Activated CD4-positive, alpha-beta T cell treated with anti-CD3 and anti-CD28 coated beads for 24 hours (primary cell): ENCODE measurements at places on chromosomes 2 and 18.

- DNase-seq = no peak
These were observed 340.6 kb downstream of the EPHA4 start for GRCh38 chr2:221231511-221231910.

DNA sequence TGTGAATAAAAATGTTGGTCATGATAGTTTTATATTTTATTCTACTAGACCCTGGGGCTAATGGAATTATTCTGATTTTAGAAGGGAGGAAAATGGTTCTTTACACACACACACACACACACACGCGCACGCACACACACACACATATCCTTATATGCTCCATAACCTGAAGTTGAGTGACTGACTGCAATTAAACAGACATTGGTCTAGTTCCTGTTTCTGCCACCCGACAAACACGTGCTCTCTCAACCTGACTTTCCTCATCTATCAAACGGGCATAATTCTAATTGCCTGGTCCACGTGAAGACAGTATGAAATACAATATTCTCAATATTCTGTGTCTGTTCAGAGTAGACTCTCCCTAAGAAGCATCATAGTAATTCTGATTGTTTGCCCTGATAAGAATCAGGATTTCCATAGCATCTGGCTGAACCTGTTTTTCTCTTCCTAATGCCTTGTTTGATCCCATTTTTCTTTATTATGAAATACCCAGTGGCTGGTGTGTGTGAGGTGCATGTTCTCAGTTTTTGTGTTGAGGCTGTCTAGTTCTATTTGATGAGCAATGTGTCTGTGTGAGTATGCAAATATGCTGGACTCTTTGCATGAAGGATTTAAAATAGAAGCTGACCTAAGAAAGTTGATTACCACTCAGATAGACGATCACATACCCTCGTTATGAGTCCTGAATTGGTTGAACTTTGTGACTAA, 51.0 kb downstream of the SETBP1 start:
- no peak for DNase-seq

DNA sequence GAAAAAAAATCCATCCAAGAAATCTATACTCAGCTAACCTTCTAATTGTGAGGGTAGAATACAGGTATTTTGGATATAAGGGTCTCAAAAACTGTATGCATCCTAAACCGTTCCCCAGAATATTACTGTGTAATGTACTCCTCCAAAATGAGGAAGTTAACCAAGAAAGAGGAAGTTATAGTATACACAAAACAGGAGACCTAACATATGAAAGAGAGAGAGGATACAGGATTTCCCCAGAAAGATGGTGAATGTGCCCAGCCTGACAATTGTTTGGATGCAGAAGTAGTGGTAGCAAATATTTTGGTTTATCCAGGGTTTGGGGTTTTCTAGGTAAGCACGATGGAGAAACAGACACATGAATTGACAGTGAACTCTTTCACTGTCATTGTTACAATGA, 50.6 kb downstream of the GALNT3 start:
- DNase-seq = no peak

DNA sequence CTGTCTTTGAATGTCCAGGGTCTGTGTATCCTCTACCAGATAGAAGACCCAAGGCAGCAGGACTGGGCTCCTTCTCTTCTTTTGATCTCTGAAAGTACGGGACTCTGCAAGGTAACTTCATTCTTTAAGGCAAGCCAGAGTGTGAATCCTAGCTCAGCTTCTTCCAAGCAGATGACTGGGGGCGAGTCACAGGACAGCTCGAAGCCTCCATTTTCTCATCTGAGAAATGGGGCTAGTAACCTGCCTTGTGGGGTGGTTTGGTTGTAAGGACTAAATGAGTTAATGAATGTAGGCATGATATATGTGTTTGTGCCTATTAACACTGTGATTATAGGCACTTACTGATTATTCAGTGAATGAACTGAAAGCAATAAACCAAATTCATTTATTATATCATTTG, 46.7 kb downstream of the DGKD start:
- DNase-seq = no peak

GRCh38 chr2:173355866-173356508, 1.3 kb downstream of the CDCA7 start:
- no peak for DNase-seq

DNA sequence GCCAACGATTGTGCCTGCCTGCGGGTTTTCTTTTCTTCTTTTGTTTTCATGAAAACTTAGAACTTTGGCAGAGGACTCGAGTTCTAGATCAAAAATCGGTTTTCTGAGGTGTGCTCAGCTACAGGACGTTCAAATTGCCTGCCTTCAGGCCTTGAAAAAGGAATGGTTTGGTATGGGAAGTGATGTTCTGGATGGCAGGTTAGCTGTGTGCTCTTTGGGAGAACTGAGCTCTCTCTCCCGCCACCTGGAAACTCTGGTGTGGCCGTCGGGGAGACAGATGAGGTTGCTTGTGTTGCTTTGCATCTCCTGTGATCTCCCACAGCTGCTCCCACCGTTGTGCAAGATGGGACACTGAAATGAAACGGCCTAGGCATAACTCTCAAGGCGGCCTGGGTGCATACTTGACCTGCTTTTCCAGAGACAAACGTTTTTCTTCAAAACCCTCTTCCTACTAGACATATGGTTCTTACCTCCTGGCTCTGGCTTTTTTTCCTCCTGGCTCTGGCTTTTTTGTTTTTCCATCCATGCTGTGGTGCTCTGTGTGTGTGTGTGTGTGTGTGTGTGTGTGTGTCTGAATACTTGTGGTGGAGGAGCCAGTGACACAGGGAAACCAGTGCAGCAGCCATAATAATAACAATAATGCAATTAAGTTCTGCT, 2.0 kb downstream of the FMNL2 start:
- DNase-seq = no peak

GRCh38 chr18:60377778-60378469, 5.3 kb upstream of the MC4R start:
- no peak for DNase-seq

GRCh38 chr18:29494371-29494770, 1317.4 kb upstream of the CDH2 start:
- no peak for DNase-seq

- DNase-seq = peak; percentile 22
These were observed 6.1 kb upstream of the SERPINB8 start for GRCh38 chr18:63963615-63964256.

DNA sequence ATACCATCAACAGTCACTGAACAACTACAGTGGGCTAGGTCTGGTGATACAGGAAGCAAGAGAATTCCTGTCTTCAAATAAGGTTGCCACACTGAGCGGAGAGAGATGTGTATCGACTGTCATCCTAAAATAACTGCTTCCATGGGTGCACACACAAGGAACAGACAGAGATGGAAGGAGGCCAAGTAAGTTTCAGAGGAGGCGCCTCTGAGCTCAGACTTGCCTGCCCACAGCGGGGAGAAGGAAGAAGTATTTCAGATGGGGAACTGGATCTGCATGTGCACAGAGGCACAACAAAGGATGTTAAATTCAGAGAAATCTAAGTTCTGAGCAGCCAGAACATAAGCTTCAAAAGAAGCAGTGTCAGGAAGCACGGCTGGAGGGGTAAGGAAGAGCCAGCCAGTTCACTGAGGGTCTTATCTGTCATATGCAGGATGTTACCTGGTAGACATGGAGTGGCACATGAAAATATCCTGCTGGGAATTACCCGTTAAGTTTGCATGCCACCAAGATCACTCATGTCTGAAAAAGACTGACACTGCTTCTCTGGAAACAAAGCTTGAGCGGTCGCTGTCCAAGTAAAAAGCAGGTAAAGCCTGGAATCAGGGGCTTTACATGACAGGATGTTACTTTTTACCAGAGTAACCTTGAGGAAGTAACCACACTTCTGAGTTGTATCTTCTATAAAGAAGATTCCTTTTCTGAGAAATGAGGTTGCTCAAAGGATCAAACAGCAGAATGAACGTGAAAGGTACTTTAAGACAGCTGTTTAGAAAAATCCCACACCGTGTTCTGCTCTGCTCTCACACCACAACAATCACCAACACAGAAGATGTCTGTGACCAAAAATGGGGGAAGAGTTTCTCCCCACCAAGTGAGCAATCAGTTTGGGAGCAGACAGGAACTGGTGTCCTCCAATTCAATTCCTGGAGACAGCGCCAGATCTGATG, 260.2 kb downstream of the NBAS start:
- no peak for DNase-seq

DNA sequence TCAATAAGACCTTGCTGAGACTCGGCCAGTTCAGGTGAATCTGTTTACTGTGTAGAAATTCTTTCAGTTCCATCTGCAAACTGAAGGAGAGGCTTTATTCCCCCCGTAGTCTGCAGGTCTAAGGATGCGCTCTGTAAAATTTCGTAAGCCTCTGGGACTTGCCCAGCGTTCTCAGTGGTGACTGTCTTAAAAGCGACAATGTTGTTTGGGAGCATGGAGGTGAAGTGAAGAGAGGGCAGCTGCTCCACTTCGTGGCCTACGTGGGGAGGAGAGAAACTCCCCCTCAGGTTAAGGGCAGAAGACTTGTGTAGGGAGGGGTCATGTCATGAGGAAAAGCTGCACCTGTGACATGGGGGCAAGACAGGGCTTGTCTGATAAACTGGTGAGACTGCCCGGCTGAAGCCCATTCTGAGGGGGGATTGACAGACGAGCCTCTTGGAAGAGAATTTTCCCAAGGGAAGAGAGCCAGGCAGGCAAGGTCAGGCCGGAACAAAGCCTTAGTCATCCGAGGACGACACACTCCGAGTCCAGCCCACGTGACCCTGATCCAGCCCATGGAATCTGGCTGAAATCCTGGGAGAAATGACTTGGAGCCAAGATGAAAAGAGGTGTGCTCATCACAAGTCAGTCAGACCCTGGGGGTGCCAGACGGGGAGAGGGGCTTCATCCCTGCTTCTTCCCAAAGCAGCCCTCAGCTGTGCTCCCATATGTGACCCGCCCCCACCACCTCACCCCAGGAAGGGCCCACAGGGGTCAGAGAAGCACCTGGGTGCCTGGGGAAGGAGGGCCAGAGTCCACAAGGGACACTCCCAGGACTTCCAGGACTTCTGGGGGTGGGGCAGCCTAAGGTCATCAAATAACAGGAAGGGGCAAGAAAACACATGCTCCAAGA, 88.5 kb upstream of the SH3BP4 start:
- no peak for DNase-seq

- no peak for DNase-seq
These were observed 71.5 kb downstream of the KIAA1328 start for GRCh38 chr18:36900466-36900865.

GRCh38 chr2:3656762-3657721, 958 bp upstream of the ALLC start:
- no peak for DNase-seq

GRCh38 chr2:37316181-37316580, 8.5 kb downstream of the PRKD3 start:
- no peak for DNase-seq

GRCh38 chr2:47025969-47026610, 110.5 kb upstream of the MCFD2 start:
- no peak for DNase-seq

- no peak for DNase-seq
These were observed 1.1 kb upstream of the MAT2A start for GRCh38 chr2:85537600-85538506.

DNA sequence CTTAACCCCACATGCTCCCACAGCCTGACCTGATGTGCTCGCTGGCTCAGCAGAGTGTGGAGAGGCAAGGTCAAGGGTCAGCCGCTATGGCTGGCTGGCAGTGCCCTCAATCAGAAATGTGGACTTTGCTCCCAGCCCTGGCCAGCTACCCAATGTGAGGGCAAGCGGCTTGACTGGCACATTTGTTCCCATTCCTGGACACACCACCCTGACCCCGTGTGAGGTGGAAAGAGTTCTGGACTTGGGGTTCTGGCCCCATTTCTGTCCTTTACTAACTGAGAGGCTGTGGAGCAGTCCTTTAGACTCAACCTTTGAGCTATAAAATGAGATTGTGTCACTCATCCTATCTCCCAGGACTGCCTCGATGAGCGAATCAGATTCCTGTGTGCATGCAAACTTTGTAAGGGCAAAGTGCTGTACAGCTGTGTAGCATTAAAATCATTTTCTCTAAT, 9.1 kb downstream of the THNSL2 start:
- no peak for DNase-seq

DNA sequence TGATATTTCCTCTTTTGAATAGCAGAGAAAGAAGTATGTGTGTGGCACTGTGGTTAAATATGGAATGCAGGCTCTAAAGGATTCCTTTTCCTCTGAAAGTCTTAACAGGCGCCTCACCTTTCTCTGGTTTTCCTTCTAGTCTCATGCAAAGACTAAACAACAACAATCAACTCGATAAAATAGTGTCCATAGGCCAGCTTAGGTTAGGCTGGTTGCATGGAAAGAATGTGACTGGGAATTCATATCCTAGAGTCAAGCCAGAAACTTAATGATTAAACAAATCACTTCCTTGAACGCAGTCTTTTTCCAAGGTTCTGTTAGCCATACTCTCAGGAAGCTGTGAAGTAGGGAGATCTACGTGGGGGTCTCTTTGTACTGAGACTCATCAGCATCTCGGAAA, 800.8 kb upstream of the ID2 start:
- DNase-seq = no peak

- DNase-seq = no peak
These were observed 215.0 kb upstream of the LRATD1 start for GRCh38 chr2:14417551-14417950.

- no peak for DNase-seq
These were observed 329.9 kb downstream of the TRIB2 start for GRCh38 chr2:13046557-13047165.

GRCh38 chr2:10274376-10274775, 28.3 kb upstream of the HPCAL1 start:
- DNase-seq = no peak

- DNase-seq = no peak
These were observed 153.7 kb upstream of the VRK2 start for GRCh38 chr2:57892920-57893319.

GRCh38 chr18:75727456-75727855, 300.0 kb upstream of the SMIM21 start:
- DNase-seq = peak; percentile 2

DNA sequence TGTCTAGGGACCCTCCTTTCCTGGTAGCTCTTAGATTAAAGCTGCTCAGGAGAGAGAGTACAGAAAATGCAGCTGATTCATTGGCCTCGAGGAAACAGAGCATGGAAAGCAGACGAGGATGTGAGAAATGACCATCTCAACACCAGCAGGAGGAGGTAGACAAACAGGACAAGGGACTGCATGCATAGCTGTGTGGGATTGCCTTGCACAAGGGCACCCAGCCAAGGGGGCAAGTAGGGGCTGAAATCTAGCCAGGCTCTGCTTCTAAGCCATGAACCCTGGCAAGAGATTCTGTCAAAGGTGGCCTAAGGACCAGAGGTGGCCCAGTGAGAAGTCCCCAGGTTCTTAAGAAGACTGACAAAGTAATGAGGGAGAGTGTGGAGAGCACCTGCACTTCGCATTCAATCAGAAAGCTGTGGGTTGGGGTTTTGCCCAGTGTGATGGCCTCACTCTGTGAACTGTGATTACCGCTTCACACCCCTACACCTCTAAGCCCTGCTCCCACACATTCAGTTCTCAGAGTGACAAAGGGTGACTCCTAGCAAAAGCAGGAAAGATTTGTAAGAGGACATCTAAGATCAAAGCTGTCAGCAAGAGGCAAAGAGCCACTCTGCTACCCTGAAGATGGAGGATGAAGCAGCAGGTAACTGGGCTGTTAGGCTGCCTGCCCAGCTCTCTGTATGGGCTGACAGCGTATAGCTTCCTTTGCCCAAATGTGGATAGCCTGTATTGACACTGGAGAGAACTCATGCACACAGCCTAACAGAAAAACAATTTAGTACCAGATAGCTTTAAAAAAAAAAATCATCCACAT, 151.3 kb upstream of the PELI1 start:
- DNase-seq = peak; percentile 30
